ENCODE measurements at places on chromosomes 5 and 9. TPM values are rescaled to one million over a fixed set of nuclear protein-coding genes. Genes with fewer than 3 reads are reported as not detected.

DNA sequence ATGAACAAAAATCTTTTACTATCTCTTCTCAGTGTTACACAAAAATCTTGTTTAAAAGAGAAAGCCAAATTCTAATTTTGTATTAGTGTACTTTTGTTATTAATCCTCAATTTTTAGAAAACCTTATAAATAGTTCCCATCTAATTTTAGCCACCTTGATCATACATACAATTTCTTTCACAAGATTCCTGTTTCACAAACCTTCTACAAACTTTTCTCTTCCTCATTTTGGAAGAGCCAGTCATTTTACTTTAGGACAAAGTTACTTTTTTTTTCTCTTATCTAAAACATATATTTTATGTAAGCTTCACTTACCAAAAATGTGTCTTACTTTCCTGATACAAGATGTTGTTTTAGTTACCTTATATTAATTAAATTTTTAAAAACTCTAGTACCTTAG lies 161.3 kb downstream of the YIPF5 start:
- no peak for DNase-seq

The ACTBL2 gene
- 0.10 TPM for total RNA-seq

The HAPLN1 gene
- not detected for total RNA-seq

DNA sequence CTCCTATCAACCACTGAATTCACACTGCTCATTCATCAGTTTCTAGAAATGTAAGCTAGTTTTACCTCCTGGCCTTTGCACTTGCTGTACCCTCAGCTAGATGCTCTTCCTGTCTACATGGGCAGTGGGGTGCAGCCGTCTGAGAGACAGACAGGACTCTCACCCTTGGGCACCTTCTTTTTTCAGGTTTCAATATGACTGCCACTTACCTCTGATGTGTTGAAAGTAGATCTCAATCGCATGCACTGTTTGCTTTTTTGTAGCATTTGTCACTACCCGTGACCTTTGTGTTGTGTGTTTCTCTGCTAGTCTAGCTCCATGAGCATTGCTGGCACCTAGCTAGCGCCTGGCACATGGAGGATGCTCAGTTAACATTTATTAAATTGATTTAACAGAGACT lies 403.1 kb upstream of the TRPC7 start:
- no peak for DNase-seq

DNA sequence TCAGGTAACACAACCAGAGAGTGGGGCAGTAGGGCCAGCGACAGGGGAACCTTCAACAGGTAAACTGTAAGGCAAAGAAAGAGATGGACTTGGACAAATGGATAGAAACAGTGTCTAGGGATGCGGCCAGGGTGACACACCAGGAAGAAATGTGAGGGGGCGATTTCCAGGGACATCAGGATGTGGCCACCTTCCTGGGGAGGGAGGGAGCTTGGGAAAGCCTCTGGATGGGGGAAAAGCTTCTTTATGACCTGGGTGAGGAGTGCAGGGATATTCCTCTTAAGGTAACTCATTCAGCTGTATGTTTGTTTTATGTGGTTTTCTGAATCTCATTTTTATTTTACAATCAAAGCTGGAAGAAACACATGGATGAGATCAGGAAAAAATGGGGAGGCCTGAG lies 11.9 kb upstream of the NXNL2 start:
- peak; percentile 41 for DNase-seq

The ZNF462 gene
- 45.7 TPM for total RNA-seq

DNA sequence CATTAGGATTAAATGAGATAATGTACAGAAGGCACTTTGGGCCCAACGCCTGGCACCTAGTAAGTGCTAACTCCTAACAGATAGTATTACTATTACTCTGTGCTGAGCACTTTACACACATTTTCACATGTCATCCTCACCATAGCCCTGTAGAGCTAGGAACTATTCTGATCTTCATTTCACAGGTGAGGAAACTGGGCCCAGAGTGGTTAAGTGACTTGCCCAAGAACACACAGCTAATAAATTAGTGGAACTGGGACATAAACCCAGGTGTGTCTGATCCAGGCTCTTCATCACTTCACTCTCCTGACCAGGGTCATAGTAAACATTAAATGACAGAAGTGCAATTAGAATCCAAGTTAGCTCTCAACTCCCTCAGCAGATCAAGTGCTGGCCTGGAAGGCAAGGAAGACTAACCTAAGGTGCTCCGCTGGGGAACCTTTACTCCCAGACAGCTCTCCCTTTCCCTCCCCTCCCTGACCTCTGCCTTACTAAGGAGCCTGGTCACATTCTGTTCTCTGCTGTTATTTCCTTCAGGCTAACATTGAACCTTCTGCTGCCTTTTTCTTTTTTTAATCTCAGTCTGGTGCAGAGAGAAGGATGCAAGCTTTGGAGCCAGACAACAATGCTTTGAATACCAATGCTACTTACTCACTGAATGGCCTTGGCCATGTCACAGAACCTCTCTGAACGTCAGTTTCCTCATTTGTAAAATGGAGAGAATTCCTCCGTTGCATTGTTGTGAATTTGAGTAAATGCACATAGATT lies 4.1 kb upstream of the ADRA1B start:
- peak; percentile 81 for DNase-seq

The OTP gene
- total RNA-seq = not detected

DNA sequence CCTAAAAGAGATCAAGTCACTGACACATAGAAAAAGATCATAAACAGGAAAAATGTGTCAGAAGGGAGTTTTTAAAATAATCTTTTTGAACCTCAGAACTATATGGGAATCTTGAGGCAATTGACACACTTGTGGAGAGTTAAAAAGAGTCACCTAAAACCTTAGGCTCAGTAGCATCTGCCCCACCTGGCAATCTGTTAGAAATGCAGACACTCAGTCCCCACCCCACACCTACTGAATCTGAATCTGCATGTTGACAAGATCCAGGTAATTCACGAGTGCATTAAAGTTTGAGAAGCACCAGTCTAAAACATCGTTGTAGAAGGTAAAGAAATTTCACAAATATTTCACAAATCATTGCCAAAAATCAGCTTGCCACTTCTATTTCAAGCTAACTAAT lies 388.3 kb downstream of the NR2F1-AS1 start:
- no peak for DNase-seq

The ARL14EPL gene
- total RNA-seq = not detected

GRCh38 chr5:123427281-123427680 lies 4.1 kb upstream of the CEP120 start:
- no peak for DNase-seq

GRCh38 chr5:72144762-72145161 lies 37.5 kb downstream of the MAP1B start:
- DNase-seq = no peak

The PCDHGC3 gene
- total RNA-seq = 31.7 TPM

DNA sequence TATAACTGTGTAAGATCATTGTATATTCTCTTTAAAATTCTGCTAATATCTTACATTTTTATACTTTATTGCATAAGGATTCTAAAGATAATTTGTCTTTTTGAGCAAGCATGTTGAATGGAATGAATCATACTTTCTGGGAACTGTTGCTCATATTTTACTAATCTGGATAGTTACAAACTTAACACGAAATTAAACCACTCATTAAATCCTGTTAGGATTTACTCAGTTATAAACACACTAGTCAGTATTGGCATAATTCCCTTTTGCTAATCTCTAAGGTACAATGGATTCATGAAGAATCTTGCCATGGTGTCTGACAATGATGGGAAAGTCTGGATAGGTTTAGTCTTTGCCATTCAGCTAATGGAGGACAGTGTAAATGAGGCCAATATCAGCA lies 338.1 kb upstream of the SMC2 start:
- peak; percentile 18 for DNase-seq
